Omental fat pad (tissue), 4 donors: ENCODE measurements at places on chromosomes 1 and 21. TPM values are rescaled to one million over a fixed set of nuclear protein-coding genes. Genes with fewer than 3 reads are reported as not detected.

The RXRG gene
- 0.96 TPM for total RNA-seq

The FAM78B gene
- total RNA-seq, result 1.9 TPM

The COL6A1 gene
- 1,024 TPM for total RNA-seq

DNA sequence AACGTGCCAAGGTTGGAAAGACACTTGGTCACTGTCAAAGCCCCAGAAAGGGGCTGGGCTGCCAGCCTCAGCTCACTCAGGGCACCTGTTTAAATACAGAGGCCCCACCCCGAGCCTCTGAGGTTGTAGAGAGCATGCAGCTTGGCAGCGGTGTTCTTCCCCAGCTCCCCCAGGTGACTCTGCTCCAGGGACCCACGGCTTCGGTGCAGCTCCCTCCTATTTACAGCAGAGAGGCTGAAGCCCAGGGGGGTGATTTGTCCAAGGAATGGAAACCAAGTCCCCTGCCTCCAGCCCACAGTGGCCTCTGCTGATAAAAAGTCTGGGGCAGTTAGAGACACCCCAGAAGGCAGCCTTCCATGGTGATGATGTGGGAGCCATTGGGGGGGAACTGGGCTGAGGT lies 9.1 kb upstream of the C1QA start:
- no peak for DNase-seq

DNA sequence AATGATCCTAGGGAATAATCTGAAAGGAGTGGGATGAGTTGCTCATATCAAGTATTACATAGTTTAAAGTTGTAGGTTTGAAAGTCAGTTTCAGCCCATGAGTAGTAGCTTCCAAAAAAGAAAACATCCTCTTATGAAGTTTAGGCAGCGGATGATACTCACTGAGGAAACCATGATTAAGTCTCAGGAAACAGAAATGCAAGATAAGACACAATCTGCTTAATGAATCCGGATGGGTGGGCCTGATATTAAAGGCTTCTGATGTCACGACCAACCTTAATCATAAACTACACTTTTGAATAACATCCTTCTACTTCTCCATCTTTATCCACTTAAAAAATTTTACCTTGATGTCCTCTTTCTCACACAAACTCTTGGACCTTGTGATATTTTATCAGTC lies 61.8 kb downstream of the S1PR1 start:
- no peak for DNase-seq
